ENCODE measurements at places on chromosomes 6 and 20. TPM values are rescaled to one million over a fixed set of nuclear protein-coding genes. Genes with fewer than 3 reads are reported as not detected.

- H3K27ac ChIP-seq: no peak overlapping the region
- H3K36me3 ChIP-seq: no peaks in the 10 kb centered on the region
- H3K27me3 ChIP-seq: no peaks in the 10 kb centered on the region
- H3K4me3 ChIP-seq: peak overlapping the region; percentile 61
Measured at GRCh38 chr6:101391772-101392585, 1.5 kb upstream of the GRIK2 start.

DNA sequence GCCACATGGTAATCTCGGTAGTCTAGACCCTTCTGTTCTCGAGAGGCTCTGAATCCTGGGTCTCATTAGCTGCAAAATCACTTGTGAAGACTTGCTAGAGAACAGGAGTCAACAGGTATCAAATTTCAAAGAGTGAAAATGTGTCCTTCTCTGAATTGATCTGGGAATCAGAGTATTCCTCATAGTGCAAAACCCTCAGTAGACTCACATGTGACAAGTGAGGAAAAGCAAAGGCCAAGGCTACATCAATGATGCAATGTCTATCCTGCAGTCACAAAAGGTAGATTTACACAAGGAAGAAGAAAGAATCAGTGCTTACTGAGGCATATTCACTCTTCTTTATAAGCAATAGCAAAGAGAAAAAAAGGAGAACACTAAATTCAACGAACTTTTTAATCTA is 1220.0 kb upstream of the GJE1 start:
- no peaks in the 10 kb centered on the region for H3K36me3 ChIP-seq
- no peaks in the 10 kb centered on the region for H3K4me1 ChIP-seq
- H3K4me3 ChIP-seq: no peak overlapping the region
- no peaks in the 10 kb centered on the region for H3K27me3 ChIP-seq
- no peak for DNase-seq

DNA sequence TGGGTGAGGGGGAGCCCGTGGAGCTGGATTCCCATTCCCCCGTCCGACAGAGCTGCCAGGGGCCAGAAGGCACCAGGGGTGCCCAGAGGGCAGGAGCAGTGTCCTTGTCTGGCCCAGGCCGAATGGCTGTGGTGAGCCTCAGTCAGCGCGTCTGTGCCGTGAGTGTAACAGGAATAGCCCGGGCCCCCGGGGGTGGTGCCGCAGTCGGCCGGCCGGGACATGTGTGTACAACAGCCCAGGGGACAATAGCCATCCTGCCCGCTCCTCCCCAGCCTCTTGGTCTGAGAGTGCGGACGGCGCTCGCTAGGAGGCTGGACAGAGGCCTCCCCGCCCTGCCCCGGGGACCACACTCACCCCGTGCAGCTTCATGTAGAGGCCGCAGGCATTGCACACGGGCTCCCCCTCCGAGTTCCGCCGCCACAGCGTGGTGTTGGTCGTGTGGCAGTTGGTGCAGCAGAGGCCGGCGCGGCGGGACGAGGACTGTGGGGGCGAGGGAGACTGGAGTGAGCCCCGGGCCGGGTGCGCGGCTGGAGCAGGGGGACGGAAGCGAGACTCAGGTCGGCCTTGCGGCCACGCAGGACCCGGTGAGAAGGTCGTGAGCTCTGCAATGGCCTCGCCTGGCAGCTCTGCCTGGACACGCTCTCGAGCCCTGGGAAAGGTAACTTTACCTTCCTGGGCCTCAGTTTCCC is 9.6 kb downstream of the GATA5 start:
- no peak overlapping the region for H3K27ac ChIP-seq
- DNase-seq: no peak
- no peaks in the 10 kb centered on the region for H3K36me3 ChIP-seq
- no peak overlapping the region for H3K4me3 ChIP-seq
- no peaks in the 10 kb centered on the region for H3K4me1 ChIP-seq

GRCh38 chr6:136249811-136250685 is at the start of gene MTFR2:
Gene MTFR2, minus strand, starts transcription at chr6:136250311. Its CDS starts 1,212 bp downstream, at chr6:136249099.
- H3K36me3 ChIP-seq: peaks cover 3% of the 10 kb centered on the region
- peak; percentile 91 for DNase-seq
- peak within 1 kb of the TSS; percentile 41 for H3K27ac ChIP-seq
- H3K4me1 ChIP-seq: peaks cover 9% of the 10 kb centered on the region

DNA sequence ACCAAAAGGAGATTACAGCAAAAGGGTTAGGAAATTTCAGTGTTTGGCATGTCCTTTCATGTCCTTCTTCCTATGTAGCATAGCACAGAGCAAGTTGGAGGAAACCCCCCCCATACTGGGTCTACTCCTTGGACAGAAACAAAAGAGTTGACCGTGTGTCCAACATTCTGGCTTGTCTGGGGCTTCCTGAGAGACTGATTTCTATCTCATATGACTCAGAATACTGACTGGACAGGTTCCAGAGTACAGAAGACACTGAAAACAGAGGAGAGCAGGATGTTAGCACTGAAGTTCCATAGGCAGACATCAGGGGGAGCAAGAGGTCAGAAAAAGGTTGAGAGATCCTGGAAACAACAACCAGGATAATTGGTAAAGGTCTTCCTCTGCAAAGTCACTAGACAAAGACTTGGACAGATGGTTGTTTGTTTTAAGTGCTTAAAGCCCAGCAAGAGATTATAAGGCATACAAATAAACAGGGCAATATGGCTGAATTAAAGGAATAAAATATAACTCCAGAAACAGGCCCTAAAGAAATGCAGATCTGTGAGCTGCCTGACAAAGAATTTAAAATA is 48.4 kb downstream of the USP49 start:
- no peaks in the 10 kb centered on the region for H3K4me1 ChIP-seq
- no peaks in the 10 kb centered on the region for H3K36me3 ChIP-seq
- H3K27me3 ChIP-seq: no peaks in the 10 kb centered on the region
- DNase-seq: no peak
- peak overlapping the region; percentile 44 for H3K27ac ChIP-seq
- H3K4me3 ChIP-seq: no peak overlapping the region

DNA sequence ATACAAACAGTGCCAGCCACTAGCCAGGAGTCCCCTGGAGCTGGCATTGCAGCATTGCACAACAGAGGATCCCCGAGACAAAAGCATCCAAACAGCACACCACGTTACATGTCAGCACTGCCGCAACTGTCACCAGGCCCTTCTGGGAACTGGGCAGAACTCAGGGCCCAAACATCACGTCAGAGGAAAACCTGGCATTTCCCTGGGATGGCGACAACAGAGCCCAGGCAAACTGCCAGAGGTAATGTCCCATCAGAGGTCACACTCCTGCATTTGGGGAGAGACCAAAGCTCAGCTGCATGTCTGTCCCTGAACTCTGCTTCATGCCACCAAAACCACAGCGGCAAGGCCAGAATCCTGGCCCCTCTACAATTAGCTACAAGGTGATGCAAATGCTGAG is 36.3 kb downstream of the PPP1R3G start:
- H3K36me3 ChIP-seq: no peaks in the 10 kb centered on the region
- H3K27me3 ChIP-seq: no peaks in the 10 kb centered on the region
- no peak overlapping the region for H3K4me3 ChIP-seq
- no peak overlapping the region for H3K27ac ChIP-seq
- no peak for DNase-seq
- H3K4me1 ChIP-seq: peaks cover 6% of the 10 kb centered on the region

DNA sequence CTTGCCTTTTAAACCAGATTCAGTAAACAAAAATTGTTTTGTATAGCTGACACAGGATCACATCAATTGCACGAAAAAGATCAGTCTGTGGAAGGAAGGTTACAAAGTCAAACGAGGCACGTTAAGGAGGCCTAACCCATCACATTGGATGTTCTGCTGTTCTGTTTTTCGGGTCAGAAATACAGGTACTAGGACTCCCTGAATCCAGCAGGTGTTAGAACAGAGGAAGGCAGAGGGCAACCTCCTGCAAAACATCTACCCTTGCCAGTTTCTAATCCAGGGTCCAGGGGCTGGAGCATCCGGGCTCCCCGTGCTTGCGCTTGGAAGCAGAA is 64.6 kb downstream of the PLG start:
- H3K27me3 ChIP-seq: peaks cover 10% of the 10 kb centered on the region
- H3K4me3 ChIP-seq: peak overlapping the region; percentile 56
- no peaks in the 10 kb centered on the region for H3K36me3 ChIP-seq
- peaks cover 17% of the 10 kb centered on the region for H3K4me1 ChIP-seq
- DNase-seq: no peak
- H3K27ac ChIP-seq: no peak overlapping the region

- DNase-seq: no peak
- peaks cover 12% of the 10 kb centered on the region for H3K4me1 ChIP-seq
- no peaks in the 10 kb centered on the region for H3K27me3 ChIP-seq
- no peak overlapping the region for H3K4me3 ChIP-seq
- no peaks in the 10 kb centered on the region for H3K36me3 ChIP-seq
- H3K27ac ChIP-seq: no peak overlapping the region
Measured at GRCh38 chr6:11328613-11329247, 96.3 kb upstream of the NEDD9 start.

Gene NOL4L
- 1.5 TPM for total RNA-seq

Gene BPIFB2
- 0.19 TPM for total RNA-seq

Gene ARMC12
- not detected for total RNA-seq

Measured in esophagus squamous epithelium (tissue), 5 donors.